ENCODE measurements at places on chromosomes 12 and 14. TPM values are rescaled to one million over a fixed set of nuclear protein-coding genes. Genes with fewer than 3 reads are reported as not detected.

- DNase-seq: no peak
These were observed 5.3 kb downstream of the SLC5A8 start for GRCh38 chr12:101204602-101205304.

- no peak for DNase-seq
These were observed 30.0 kb downstream of the NCKAP5L start for GRCh38 chr12:49798248-49798647.

DNA sequence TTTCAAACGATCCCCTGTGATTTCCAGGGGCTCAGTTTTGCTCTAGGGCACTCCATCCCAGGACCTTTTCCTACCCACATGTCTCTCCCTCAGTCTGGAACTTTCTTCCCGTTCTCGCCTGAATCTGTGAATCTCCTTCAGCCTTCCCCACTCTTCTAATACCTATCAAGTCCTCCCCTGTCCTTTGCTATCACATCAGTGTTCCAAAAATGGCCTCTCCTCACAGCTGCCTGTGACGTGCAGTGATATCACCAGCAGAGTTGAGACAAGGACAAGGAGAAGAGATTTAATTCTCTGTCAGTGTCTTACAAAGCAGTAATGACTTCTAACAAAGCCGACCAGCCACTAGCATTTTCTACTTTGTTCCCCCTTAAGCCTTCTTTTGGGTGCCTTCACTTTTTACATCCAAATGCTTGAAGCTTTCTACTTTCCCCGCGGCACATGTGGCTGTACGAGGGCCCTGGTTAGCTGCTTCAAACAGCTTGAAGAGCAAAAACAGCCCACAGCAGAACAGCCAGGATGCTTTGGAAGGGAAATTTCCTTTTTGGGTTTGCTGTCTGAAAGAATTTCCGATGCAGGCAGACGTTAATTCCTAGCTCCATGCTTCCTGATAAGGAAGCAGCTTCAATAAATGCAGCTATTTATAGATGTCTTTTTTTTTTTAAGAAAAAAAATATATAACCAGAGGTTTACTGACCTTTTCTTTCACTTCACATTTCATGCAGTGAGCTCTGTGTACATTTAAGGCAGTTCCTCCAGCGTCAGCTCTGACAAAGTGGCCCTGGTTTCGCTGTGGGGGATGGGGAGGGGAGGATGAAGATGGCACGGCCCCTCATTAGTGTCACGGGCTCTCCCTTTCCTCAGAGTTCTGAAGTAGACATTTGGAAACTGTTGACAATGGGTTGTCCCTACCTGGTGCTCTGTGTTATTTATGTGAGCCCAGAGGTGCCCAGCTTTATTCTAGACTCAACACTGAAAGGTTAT is 109.3 kb downstream of the ETV6 start:
- peak; percentile 92 for DNase-seq

TMEM63C gene
- 3.4 TPM for total RNA-seq

DNA sequence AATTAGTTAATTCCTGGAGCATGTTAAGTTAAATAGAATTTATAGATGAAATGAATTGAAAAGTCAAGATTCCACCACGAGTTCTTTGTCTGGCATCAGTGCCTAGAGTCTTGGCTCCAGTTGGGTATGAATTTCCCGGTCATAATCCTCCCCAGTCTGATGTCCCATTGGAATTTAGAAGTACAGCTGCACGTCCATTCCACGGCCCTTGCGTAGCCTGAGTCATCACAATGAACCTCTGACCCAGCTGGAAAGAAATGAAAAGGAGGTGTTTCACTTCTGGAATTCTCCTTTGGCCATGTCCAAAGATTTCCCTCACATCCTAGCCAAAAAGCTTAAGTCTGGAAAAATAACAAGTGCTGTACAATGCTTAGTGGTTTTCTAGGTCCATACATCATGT is 122.7 kb downstream of the KICS2 start:
- DNase-seq: no peak

DHRS4L2 gene
- 13.2 TPM for total RNA-seq

GRCh38 chr12:12722435-12723148 is 5.4 kb downstream of the CDKN1B start:
- peak; percentile 13 for DNase-seq

ERG28 gene
- total RNA-seq: 1.7 TPM

- DNase-seq: no peak
These were observed 350.5 kb upstream of the TMTC1 start for GRCh38 chr12:30134229-30134628.

SLC8B1 gene
- 14.0 TPM for total RNA-seq

- DNase-seq: no peak
These were observed 54.4 kb downstream of the SPPL3 start for GRCh38 chr12:120849765-120850164.

- no peak for DNase-seq
These were observed 17.4 kb downstream of the LGALS3 start for GRCh38 chr14:55146425-55146824.

- DNase-seq: peak; percentile 23
These were observed 25.5 kb downstream of the SLC25A3 start for GRCh38 chr12:98618952-98619351.

DNA sequence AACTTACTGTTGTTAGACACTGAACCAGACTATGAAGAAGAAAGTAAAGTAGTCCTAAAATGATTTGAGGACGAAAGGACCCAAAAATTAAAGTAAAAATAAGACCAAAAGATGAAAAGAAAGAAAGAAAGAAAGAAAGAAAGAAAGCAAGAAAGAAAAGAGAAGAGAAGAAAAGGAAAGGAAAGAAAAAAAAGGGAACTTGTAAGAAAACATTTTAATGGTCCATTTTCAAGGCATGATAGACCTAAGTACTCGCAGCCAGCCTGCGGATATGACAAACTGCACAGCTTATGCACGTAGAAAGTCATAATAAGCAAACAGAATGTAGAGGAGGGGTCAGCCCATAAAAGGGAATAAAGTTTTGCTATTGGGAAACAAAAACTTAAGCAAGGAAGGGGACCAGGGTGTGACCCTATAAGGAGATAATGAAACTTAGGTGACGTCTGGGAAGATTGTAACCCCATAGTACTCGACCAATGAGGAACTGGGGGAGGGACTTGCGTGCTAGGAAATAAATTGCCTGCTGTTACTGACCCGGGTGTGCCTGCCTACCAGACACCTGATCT is 59.7 kb downstream of the APOBEC1 start:
- DNase-seq: no peak

DIO2 gene
- total RNA-seq: 4.8 TPM

KRT6B gene
- 8.2 TPM for total RNA-seq

GRCh38 chr14:94239406-94239805 is 53.7 kb downstream of the SERPINA10 start:
- no peak for DNase-seq

DNA sequence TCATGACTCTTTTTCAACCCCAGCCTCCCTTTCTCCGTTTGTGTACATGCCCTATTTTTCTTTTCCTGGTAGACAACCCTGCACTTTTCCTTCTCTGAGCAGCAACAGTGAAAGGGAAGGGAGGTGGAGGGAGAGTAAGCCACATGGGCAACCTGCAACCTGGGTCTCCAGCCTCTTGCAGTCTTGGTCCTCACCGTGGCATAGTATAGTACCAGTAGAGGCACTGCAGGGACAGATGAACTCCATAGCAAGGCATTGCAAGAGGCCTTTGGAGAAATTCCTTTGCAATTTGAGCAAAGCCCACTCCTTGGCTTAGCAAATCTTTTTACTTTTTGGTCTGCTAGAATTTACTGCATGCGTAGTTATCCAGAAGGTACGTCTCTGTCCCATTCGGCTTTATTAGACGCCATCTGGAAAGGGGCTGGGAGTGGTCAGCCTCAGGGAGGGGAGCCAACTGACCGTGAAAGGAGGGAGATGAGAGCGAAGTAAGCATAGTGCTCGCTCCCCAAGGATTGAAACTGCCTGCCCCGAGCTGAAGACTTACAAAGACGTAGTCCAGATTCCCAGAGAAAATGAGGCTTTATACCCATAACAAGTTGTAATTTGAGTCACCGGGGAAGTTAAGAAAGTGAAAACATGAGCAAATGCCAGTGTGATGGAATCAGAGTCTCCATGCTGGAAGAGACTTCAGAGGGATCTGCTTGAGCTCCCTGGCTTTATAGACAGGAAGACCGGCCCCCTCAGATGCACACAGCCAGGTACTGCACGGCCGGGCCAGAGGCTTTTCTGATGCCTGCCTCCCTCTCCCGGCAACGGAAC is 332.0 kb downstream of the CACNA1C start:
- DNase-seq: peak; percentile 99

DNA sequence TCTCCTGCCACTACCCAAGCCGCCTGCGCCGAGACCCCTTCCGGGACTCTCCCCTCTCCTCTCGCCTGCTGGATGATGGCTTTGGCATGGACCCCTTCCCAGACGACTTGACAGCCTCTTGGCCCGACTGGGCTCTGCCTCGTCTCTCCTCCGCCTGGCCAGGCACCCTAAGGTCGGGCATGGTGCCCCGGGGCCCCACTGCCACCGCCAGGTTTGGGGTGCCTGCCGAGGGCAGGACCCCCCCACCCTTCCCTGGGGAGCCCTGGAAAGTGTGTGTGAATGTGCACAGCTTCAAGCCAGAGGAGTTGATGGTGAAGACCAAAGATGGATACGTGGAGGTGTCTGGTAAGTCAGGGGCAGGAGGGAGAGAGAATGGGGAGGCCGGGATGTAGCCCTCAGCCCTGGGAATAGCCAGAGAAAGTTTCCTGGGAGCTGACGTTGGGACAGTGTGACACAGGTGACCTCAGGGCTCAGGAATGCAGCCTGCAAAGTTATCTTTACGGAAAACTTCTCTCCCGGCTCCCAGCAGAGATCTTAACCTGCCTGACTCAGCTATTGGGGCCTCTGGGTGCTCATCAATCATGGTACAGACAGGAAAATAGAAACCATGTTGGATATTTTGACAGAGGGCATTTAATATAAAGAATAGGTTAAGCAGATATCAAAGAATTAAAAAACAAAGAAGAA is 747 bp downstream of the HSPB8 start:
- peak; percentile 52 for DNase-seq

- DNase-seq: peak; percentile 35
These were observed 1204.8 kb downstream of the GALC start for GRCh38 chr14:86788224-86788623.

GRCh38 chr12:9449181-9449580 is 158.5 kb downstream of the KLRB1 start:
- DNase-seq: no peak

DNA sequence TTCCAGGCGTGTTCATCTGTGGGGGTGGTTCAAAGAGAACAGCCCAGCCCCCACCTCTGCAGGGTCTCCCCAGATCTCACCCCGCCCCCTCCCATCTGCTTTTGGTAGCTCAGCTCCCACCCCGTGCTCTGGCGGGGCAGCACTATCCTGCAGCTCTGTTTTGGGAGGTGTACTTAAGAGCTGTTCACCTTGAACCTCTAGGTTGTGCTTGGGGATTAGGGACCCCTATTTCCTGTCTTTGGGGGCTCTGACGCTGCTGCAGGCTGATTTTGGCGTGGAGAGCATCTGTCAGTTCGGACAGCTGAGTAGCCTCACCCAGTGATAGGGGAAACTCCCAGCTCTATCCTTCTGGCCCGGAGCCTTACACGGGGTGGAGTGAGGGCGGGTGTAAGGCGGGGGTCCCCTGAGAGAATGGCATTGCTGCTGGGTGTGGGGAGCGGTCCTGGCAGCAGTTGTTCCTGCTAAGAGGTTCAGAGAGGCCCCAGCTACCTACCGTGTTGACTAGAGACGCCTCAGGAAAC is 765 bp downstream of the TMEM120B start:
- DNase-seq: peak; percentile 60

OTOGL gene
- total RNA-seq: 3.1 TPM

GRCh38 chr12:96136161-96136560 is 58.0 kb upstream of the ELK3 start:
- no peak for DNase-seq

- no peak for DNase-seq
These were observed 9.2 kb upstream of the DTD2 start for GRCh38 chr14:31466554-31466953.

RNASE11 gene
- 1.2 TPM for total RNA-seq

- DNase-seq: no peak
These were observed 541.7 kb downstream of the SLC16A7 start for GRCh38 chr12:60137513-60137912.

DNA sequence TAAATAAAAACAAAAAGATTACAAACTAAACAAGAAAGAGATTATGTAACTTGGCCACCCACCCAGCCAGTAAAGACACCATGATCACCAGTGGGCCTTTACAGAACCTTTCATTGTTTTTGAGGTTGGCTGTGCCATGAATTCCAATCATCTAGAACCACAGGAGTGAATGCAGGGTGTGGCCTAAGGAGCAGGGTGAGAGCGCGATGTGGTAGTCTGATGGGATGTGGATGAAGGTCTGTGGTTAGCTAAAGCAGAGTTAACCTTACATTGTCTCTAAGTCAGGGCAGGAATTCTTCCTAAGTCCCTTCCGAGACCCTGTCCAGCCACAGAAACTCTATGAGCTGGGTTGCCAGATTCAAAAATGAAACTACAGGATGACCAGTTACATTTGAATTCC is 54.0 kb upstream of the CDKN3 start:
- no peak for DNase-seq

DNA sequence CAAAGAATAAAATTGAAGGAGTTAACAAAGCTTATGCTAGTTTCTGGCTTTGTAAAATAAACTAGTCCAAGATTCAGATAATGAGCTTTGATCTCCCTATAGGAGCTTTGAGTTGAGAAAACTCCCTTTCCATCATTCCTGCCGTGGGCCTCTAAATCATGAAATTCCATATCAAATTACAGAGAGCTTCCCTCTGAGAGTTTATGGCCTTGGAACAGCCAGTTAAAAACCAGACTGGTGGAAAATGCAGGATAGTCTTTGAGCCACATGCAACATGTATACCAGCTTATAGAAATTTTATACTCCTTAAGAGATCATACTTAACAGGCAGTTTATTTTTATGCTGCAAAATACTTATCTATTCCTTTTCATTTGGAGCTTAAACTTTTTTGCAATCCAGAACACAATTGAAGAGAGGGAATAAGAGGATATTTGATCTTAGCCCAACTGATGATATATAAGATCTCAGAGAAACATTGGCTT is 175.8 kb upstream of the ATP2B1 start:
- DNase-seq: peak; percentile 93

DNA sequence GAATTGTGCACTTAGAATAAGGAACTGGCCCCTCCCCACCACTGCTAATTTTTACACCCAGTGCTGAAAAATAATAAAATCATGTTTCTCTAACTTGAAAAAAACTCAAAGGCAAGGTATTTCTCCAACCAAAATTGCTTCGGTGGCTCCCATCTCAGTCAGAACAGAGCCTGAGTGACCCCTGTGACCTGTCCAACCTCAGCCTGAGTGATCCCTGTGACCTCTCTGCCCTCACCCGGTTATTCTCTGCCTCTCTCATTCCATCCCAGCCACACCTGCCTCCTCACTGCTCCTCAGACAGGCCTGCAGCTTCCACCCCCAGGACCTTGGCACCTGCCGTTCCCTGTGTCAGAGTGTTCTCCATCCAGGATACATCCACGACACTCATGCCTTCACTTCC is 5.1 kb downstream of the SLC6A12 start:
- no peak for DNase-seq

- DNase-seq: no peak
These were observed 68.1 kb downstream of the FSCB start for GRCh38 chr14:44438936-44439335.

GRCh38 chr12:52528641-52529143 is 8.5 kb upstream of the KRT5 start:
- DNase-seq: no peak

FOXG1 gene
- 0.24 TPM for total RNA-seq

GRCh38 chr12:60947533-60947932 is 1312.7 kb upstream of the USP15 start:
- DNase-seq: no peak

- DNase-seq: no peak
These were observed 33.4 kb downstream of the CORO1C start for GRCh38 chr12:108697905-108698304.

LMO3 gene
- total RNA-seq: 104 TPM
